ENCODE measurements at places on chromosomes 12 and 14.

- no peak for DNase-seq
Observed at GRCh38 chr12:57157588-57158173, 10.3 kb upstream of the LRP1-AS start.

DNA sequence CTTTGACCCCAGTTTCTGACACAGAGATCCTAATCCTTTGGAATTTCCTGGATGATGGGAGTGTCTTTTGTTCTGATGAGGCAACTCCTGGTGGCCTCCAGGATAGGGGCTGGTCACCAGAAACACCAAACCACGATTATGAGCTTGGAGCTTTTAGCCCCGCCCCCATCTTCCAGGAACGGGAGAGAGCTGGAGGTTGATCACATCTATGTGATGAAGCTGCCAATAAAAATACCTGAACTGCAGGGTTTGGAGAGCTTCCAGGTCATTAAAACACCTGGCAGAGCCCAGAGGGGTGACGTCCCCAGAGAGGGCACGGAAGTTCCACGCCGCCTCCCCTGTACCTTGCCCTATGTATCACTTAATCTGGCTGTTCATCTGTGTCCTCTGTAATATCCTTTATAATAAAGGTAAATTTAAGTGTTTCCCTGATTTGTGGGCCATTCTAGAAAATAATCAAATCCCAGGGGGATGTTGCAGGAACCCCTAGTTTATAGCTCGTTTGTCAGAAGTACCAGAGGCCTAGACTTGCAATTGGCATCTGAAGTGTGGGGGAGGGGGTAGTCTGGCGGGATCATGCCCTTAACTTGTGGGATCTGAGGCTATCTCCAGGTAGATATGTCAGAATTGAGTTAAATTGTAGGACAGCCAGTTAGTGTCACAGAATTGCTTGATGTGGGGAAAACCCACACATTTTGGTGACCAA is 21.2 kb downstream of the APPL2 start:
- no peak for DNase-seq

DNA sequence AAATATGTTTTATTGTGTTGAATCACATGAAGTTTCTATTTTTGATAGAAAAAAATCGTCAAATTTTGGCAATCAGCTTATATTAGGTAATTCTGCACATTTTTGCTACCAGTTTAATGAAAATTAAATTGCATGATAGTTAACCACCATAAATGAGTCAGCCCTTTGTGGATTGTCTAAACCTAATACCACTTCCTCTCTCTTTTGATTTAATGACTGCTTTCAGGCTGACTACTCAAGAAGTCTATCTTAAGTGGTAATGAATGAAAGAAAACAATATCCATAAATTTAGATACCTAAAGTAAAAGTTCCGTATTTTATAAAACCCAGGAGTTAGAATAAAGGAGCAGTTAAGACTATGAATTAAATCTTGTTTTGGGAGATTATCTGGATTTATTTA is 450.5 kb downstream of the TMEM117 start:
- no peak for DNase-seq

- no peak for DNase-seq
Observed at GRCh38 chr14:21867541-21867940, 193.9 kb upstream of the OR4E1 start.

- no peak for DNase-seq
Observed at GRCh38 chr12:48979602-48980388, 1.7 kb downstream of the WNT1 start.

- DNase-seq: no peak
Observed at GRCh38 chr12:64598831-64599230, 11.5 kb upstream of the RASSF3 start.

DNA sequence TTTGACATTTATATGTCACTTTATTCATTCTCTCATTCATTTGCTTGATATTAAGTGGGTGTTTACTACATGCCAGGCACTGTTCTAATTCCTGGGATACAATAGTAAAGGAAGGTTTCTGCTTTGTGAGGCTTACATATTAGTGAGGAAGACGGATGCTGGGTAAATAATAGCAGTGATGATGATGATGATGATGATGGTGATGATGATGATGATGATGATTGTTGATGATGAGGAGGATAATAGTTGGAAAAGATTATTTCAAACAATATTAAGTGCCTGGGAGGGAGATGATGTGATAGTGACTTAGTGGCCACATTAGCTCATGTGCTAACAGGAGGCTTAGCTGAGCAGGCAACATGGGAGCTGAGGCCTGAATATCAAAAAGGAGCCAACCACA is 19.3 kb upstream of the TMEM233 start:
- no peak for DNase-seq

DNA sequence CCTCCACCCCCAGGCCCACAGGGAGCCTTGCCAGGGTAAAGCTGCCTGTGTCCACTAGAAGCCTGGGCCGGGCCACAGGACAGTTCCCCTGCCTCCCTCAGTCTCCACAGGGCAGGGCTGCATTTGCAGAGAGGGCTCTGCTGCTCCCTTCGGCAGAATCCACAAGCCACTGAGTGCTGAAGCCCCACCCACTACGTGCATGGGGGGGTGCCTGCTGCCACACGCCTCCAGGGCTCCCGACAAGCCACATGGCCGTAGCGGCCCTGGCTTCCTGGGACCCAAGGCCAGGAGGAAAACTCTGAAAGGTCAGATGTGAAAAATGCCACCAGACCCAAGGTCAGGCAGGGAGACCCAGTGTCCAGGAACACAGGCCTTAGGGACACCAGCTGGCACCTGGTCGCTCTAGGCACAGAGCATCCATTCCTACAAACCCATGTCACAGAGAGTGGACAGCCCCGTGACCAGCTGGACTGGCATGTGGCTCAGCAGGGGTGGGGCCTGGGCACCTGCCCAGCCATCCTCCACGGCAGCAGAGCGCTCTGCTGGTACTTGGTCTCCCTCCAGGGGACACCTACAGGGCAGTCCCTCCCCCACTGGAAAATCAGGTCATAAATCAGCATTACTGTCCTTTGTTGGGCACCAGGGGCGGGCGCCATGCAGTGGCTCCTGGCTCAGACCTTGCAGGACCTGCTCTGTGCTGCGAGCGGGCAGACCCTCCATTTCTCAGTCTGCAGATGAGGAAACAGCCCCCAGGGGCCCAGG is 42.9 kb downstream of the CCDC85C start:
- DNase-seq: no peak

DNA sequence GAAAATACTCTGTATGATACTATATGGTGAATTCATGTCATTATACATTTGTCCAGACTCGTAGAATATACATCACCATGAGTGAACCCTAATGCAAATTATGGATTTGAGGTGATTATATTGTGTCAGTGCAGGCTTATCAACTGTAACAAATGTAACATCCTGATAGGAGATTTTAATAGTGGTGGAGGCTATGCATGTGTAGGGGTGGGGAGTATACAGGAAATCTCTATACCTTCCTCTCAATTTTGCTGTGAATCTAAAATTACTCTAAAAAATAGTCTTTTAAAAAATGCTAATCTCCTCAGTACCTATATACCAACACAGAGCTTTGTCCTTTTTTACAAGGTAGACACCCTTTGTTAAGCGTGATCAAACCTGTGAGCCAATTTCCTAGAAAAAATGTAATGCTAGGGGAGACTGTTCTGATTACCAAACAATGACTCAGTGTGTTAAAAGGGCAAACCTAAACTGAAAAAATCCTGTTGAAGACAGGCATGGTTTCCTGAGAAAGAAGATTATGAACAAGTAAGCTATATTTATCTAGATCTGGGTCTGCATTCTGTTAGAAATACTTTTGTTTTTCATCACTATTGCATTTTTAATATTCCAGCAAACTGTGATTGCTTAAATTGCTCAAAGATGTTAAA is 170.9 kb downstream of the DUSP6 start:
- DNase-seq: no peak

DNA sequence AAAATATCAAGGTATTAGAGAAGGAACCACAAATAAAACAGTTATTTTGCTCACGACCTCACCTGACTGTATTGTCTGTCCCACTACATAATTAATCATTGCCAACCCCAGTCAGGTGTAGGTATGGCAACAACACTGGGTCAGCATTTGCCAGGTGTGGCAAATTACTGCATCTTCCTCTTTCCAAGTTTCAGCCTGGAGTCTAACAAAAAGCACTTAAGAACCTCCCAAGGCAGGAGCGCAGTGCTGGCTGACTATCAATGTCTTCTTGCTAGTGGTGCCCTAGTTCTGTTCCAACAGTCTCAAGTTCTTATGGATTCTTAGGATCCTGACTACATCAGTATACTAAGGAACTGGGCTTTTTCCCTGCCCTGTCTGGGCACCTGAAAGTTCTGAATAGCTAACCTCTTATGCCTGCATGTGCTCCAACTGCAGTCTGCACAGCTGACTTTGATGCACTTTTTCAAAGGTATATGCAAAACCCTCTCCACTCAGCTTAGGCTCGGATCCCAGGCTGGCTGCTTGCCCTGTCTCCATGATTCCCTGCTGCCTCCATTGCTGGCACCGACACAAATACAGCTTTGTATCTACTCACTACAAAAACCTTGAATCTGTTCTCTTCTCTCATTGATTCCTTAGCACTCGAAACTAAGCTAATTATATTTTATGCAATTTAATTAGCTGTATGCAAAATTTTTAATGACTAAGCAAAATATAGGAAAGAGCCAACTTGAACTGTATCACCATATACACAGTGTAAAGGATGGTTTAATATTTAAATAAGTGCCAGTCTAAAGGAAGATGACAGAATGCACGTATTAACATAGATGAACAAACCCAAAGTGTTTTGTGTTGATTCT is 113.3 kb downstream of the PRKD1 start:
- DNase-seq: no peak

GRCh38 chr12:64840119-64840518 is 15.7 kb downstream of the TBC1D30 start:
- DNase-seq: no peak

DNA sequence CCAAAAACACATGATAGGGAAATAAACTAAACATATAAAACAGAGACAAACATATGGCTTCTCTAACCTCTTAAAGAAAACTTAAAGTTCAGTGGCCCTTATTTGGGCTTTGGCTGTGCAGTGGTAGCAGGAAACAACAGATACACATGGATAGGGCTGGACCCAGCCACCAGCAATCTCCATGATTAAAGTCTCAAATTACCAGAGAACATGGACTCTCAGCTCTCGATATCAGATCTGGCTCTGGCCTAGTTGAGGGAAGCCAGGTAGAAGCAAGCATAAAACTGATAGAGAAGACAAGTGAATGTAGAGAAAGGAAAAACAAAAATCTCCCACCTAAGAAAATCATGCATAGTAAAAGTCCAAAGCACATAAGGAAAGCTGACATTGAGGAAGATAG is 164.8 kb downstream of the ITPR2 start:
- no peak for DNase-seq

GRCh38 chr12:49901986-49902385 is 1.7 kb downstream of the FAIM2 start:
- DNase-seq: no peak

- no peak for DNase-seq
Observed at GRCh38 chr12:1322821-1323220, 271.6 kb downstream of the FBXL14 start.

- DNase-seq: peak; percentile 45
Observed at GRCh38 chr12:98516111-98516873, 902 bp downstream of the TMPO start.

- no peak for DNase-seq
Observed at GRCh38 chr12:52010152-52010622, 3.4 kb downstream of the TAMALIN start.

- no peak for DNase-seq
Observed at GRCh38 chr12:92059960-92060359, 85.7 kb downstream of the BTG1 start.

DNA sequence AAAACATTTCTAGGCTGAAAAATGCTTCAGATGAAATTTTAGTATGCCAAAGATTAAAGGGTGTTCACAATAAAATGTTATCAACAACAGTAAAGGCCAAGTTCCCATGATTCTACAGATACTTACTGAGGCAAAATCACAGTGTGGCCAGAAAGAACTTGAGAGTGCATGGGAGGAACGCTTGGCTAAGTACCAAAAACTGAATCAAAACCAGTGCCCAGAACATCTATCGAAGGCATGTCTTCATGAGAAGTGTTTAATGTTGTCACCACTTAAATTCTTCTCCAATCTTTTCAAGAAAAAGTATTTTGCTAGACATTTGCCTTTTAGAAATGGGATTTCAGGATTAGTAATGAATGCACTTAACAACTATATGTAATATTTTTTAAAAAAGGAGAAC is 41.5 kb downstream of the KIF21A start:
- DNase-seq: no peak

GRCh38 chr12:112969547-112970306 is 8.6 kb upstream of the OAS2 start:
- no peak for DNase-seq

DNA sequence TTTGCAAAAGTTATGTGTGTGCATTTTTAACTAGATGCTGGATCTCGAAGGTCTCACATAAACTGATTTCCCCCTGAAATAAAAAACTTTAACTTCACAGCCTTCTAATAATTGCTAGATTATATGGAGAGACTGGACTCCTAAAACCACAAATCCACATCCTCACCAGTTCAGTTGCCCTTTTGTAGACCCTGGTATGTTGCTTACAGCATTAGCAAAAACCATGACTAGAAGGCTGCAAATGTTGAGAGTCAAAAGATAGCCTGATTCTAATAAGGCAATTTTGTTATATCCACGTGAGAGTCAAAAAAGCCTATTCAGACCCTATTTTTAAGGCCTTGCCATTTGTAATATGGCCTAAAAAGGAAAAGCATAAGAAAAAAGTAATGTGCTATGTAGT is 37.4 kb downstream of the RASSF8 start:
- DNase-seq: no peak

DNA sequence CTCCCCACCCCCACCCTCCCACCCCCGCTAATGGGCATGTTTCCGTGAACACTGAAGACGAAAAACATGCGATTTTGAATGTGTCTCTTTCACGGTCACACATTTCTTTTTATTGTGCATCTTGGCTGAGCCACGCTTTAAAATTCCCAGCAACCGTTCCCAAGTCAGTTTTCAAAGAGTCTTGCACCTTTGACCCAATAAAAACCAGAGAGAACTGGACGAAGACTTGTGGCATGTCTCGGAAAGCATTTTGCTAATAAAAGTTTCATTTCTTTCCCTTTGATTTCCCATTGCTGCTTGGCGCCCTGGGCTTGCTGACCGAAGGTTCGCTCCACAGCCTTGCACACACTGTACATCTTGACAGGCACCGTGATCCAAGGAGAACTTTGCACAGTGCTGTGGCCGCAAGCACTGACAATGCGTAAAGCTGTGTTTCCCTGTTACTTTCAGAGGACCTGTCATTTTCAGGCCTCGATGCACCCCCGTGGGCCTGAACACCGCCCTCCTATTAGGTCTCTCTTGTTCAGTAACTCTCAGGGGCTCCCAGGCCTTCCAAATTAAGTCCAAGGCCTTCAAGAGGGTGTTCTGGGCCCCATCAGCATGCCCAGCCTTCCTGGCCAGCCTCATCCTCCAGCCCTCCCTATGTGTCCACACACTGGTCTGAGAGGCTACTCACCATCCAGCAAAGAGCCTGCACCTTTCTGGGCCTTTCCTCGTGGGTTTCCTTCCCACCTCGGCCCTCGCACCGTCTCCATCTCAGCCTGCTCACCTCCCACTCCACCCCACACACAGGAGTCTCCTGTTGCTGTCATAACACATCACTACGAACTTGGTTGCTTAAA is 63.4 kb upstream of the DIO3 start:
- DNase-seq: no peak

GRCh38 chr14:94307410-94307992 is 14.4 kb upstream of the SERPINA10 start:
- no peak for DNase-seq

GRCh38 chr14:100662879-100663760 is 63.6 kb upstream of the DLK1 start:
- peak; percentile 38 for DNase-seq

GRCh38 chr12:53651737-53652136 is 24.1 kb downstream of the ATP5MC2 start:
- no peak for DNase-seq
